Natural killer cell (primary cell): ENCODE measurements at places on chromosomes 16 and 17. TPM values are rescaled to one million over a fixed set of nuclear protein-coding genes. Genes with fewer than 3 reads are reported as not detected.

TPSD1 gene
- not detected for total RNA-seq

CASKIN1 gene
- not detected for total RNA-seq

TP53TG3D gene
- total RNA-seq: 0.56 TPM

CNTNAP4 gene
- total RNA-seq: not detected

SLC9A5 gene
- total RNA-seq: 1.2 TPM

GNG13 gene
- not detected for total RNA-seq

MT1B gene
- not detected for total RNA-seq

DNAH9 gene
- not detected for total RNA-seq

CD300A gene
- total RNA-seq: 370 TPM

DNA sequence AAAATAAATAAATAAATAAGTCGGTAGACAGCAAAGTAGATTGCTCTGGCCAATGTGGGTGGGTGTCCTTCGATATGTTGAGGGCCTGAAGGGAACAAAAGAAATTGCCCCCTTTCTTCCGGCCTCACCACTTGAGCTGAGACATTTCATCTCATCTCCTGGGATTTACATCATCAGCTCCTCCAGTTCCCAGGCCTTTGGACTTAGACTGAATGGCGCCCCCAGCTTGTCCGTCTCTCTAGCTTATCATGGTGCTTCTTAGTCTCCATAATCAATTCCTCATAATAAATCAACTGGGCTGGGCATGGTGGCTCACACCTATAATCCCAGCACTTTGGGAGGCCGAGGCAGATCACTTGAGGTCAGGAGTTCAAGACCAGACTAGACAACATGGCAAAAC lies 13.8 kb upstream of the HAP1 start:
- H3K4me3 ChIP-seq: no peak overlapping the region
- no peak for DNase-seq
- no peaks in the 10 kb centered on the region for H3K36me3 ChIP-seq
- no peaks in the 10 kb centered on the region for H3K4me1 ChIP-seq
- H3K27me3 ChIP-seq: no peaks in the 10 kb centered on the region

- peaks cover 51% of the 10 kb centered on the region for H3K36me3 ChIP-seq
- no peaks in the 10 kb centered on the region for H3K27me3 ChIP-seq
- H3K27ac ChIP-seq: no peak overlapping the region
- H3K4me1 ChIP-seq: peaks cover 2% of the 10 kb centered on the region
Measured at GRCh38 chr17:2297023-2297422, 6.6 kb downstream of the SMG6 start.

DNA sequence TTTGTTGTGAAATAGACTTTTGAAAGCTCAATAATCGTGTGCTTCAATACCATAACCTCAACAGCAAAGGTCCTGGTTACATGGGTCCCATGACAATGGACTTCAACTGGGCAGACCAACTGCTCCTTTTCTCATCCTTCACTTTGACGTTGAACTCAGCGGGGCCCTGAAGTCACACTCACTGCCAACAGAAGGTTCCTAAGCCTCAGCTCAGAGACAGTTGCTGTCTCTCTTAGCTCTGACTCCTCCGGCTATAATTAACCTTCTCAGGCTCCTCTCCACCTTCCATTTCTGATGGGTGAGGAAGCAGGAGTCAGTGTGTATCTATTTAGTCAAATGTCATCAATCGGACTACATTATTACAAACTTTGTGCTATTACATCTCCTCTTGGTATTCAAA lies 23.8 kb downstream of the MPP3 start:
- no peaks in the 10 kb centered on the region for H3K27me3 ChIP-seq
- H3K36me3 ChIP-seq: no peaks in the 10 kb centered on the region
- H3K4me1 ChIP-seq: no peaks in the 10 kb centered on the region
- no peak overlapping the region for H3K4me3 ChIP-seq
- H3K27ac ChIP-seq: no peak overlapping the region
- no peak for DNase-seq

DNA sequence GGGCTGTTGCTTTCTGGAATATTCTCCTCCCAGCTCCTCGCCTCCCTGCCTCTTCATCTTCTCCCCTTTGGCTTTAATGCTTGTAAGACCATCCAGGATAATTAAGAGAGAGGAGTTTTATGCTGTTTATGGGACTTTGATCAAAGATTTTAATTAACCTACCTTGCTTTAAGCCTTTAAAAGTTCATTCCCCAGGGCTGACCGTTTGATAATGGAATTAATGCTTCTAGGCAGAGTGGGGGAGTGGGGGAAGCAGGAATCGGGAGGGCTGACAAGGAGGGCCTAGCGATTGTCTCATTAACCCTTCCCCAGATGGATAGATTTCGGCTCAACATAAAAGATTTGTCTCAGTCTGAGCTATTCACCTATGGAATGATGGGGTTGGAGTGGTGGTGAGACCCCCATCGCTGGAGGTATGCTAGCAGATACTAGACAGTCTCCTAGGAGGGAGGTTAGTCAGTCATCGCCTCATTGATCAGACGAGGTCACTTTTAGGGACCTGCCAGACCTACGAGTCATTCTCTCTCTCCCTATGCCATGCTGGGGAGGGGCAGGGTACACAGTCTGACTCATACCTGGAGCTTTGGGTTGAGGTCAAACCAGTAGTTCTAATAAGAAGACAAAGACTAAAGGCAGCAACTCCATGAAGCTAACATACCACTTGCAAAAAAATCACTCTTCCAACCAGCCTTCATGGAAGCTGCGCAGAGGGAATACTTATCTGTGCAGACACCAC lies 236.6 kb upstream of the NLRP1 start:
- no peaks in the 10 kb centered on the region for H3K27me3 ChIP-seq
- no peak overlapping the region for H3K4me3 ChIP-seq
- no peaks in the 10 kb centered on the region for H3K36me3 ChIP-seq
- no peak overlapping the region for H3K27ac ChIP-seq
- no peak for DNase-seq

DNA sequence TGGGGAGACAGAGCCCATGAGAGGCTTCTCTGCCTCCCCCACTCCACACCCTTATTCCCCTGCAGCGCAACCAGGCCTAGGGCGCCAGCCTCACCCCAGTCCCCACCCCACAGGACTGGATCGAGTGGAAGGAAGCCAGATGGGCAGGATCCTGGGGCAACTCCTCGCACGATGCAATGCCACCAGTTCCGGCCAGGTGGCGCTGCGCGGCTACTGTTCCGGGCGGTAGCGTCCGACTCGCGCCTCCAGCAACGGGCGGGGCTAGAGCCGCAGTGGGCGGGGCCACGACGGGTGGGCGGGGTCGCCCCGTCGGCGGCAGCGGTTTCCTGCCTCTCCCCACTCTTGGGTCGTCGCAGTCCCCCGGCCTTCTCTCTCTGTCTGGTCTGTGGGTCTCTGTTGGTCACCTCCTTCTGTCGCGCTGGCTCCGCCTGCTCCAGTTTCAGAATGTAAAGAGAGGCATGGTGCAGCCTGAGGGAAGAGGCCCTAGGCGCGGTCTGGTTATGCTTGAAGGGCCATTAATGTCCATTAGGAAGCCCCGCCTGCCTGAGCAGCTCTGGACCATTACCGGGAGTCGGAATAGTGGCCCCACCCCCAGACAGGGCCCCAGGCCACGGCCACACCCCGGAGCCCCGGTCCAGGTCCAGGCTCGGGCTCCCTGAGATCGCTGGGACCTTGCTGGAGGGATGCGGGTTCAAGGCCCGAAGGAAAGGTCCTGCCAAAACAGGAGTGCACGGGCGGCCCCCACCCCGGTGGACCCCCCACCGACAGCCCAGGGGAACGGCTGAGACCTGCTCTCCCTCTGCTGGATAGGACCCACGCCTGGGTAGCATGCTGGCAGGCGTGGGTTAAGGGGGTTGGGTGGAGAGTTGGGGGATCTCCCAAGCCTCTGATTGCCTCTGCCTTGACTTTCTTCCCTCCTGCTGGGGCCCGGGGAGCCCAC lies 3.3 kb upstream of the NHERF2 start:
- H3K36me3 ChIP-seq: no peaks in the 10 kb centered on the region
- peak; percentile 97 for DNase-seq
- H3K27me3 ChIP-seq: peaks cover 19% of the 10 kb centered on the region

DNA sequence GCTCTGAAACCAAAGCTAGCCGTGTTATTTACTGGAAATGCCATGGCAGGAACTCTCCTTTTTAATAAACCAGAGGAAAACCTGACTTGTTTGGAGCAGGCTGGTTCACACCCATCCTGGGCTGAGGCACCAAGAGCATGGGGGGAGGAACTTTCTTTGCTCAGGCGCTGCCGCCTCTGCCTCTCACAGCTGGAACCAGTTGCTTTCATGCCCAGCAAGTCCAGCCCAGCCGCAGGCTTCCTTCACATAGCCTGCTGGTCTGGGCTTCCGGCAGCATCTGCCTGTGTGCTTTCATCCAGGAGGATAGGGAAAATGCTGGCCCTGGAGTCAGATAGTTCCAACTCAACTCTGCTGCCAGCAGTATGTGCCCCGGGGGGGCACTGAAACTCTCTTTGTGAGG lies 88.1 kb upstream of the ASIC2 start:
- H3K27me3 ChIP-seq: no peaks in the 10 kb centered on the region
- H3K4me3 ChIP-seq: no peak overlapping the region
- no peak for DNase-seq
- H3K36me3 ChIP-seq: no peaks in the 10 kb centered on the region
- no peak overlapping the region for H3K27ac ChIP-seq

- no peaks in the 10 kb centered on the region for H3K27me3 ChIP-seq
- H3K27ac ChIP-seq: no peak overlapping the region
- no peaks in the 10 kb centered on the region for H3K36me3 ChIP-seq
- H3K4me1 ChIP-seq: no peaks in the 10 kb centered on the region
- no peak for DNase-seq
Measured at GRCh38 chr17:1992541-1992940, 32.6 kb downstream of the RTN4RL1 start.

DNA sequence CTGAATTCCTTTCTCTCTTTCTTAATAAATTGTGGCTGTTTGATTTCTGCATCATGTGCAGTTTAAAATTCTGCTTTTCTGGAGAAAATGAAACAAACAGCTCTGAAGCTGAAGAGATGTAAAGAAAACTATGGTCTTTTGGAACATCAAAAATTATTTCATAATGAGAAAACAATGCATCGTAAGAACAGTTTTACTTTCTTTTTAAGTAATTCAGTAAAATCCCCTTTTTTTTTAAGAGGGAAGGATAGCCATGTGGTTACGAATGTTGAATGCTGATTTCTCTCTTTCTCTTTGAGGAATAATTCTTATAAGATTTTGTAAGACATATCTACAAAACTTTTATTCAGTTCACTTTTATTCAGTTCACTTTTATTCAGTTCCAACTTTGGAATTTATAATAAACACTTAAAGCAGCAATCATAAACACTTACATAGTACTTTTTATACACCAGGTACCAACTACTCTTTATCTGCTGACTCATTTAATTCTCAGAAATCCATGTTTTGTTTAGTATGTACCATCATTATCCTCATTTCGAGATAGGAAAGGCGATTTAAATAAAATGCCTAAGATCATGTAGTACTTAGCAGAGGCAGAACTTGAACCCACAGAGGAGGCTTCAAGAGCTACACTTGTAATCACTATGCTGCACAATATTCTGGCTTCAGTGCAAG lies 26.6 kb downstream of the CNTNAP4 start:
- H3K4me1 ChIP-seq: no peaks in the 10 kb centered on the region
- H3K4me3 ChIP-seq: no peak overlapping the region
- H3K27ac ChIP-seq: no peak overlapping the region
- H3K36me3 ChIP-seq: no peaks in the 10 kb centered on the region

GRCh38 chr17:50115756-50116155 lies 14.2 kb downstream of the SAMD14 start:
- H3K4me1 ChIP-seq: peaks cover 11% of the 10 kb centered on the region
- no peak overlapping the region for H3K27ac ChIP-seq
- H3K4me3 ChIP-seq: no peak overlapping the region
- H3K36me3 ChIP-seq: no peaks in the 10 kb centered on the region
- H3K27me3 ChIP-seq: peaks cover 11% of the 10 kb centered on the region

GRCh38 chr16:79130616-79131015 lies 469.9 kb downstream of the MAF start:
- no peak for DNase-seq
- H3K27me3 ChIP-seq: no peaks in the 10 kb centered on the region
- no peaks in the 10 kb centered on the region for H3K4me1 ChIP-seq
- H3K27ac ChIP-seq: no peak overlapping the region

DNA sequence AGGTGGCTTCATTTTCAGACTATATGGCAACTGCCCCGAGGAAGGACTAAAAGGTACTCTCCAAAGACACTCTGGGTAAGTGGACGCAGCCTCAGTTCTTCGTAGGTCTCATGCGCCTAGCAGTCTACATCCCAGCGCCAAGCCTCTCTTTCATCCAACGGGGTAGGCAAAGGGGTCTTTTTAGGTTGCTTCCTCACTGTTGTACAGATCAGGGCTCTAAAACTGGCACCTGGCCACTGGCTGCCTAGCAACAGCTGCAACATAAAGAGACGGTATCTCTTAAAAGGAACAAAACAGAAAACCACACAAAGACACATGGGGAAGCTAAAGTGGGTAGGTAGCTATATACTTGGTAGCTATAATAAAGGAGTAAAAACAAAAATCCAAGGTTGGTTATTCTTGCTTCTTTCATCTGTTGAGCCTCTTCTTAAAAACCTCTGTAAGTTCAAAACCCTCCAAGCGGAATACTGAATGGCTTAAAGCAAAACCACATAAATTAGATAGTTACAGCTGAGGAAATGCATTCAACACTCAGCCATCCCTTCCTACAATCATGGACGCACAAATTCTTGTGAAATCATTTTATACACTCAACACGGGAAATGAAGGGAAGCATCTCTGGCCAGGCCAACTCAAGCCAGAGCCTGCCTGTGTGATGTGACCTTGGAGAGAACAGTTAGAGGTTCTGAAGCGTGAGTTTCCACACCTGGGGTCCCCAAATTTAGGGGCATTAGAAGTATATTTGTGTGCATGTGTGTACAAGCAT lies 22.7 kb downstream of the CYTH1 start:
- H3K4me3 ChIP-seq: peak overlapping the region; percentile 2
- no peaks in the 10 kb centered on the region for H3K36me3 ChIP-seq
- peak; percentile 94 for DNase-seq

- DNase-seq: no peak
- H3K36me3 ChIP-seq: no peaks in the 10 kb centered on the region
- H3K4me1 ChIP-seq: no peaks in the 10 kb centered on the region
- no peaks in the 10 kb centered on the region for H3K27me3 ChIP-seq
Measured at GRCh38 chr17:33593991-33594390, 300.9 kb upstream of the ASIC2 start.

DNA sequence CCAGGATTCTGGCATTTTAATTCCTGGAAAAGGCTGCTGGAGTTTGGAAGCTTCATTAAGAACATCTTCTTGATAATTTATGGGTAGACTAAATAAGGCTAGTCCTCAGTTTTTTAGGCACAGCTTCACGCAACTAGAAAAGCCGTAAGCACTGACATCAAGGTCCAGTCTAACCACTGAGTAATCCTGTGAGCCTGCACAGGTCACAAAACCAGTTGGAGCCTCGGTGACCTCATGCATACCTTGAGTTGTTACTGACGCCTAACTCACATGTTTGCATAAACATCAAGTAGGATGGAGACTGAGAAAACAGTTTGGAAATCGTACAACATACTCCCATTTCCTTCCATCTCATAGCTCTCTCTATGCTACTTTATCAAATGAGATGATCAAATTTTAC lies 63.8 kb upstream of the RCVRN start:
- H3K36me3 ChIP-seq: no peaks in the 10 kb centered on the region
- peaks cover 34% of the 10 kb centered on the region for H3K4me1 ChIP-seq
- no peak overlapping the region for H3K27ac ChIP-seq
- H3K4me3 ChIP-seq: no peak overlapping the region

GRCh38 chr17:21025451-21025850 lies 17.4 kb downstream of the USP22 start:
- peaks cover 8% of the 10 kb centered on the region for H3K4me1 ChIP-seq
- H3K27me3 ChIP-seq: no peaks in the 10 kb centered on the region
- peaks cover 31% of the 10 kb centered on the region for H3K36me3 ChIP-seq
- no peak overlapping the region for H3K4me3 ChIP-seq
- no peak overlapping the region for H3K27ac ChIP-seq
